Ureter (tissue), 1 donor: ENCODE measurements at places on chromosomes 2 and 18. TPM values are rescaled to one million over a fixed set of nuclear protein-coding genes. Genes with fewer than 3 reads are reported as not detected.

DNA sequence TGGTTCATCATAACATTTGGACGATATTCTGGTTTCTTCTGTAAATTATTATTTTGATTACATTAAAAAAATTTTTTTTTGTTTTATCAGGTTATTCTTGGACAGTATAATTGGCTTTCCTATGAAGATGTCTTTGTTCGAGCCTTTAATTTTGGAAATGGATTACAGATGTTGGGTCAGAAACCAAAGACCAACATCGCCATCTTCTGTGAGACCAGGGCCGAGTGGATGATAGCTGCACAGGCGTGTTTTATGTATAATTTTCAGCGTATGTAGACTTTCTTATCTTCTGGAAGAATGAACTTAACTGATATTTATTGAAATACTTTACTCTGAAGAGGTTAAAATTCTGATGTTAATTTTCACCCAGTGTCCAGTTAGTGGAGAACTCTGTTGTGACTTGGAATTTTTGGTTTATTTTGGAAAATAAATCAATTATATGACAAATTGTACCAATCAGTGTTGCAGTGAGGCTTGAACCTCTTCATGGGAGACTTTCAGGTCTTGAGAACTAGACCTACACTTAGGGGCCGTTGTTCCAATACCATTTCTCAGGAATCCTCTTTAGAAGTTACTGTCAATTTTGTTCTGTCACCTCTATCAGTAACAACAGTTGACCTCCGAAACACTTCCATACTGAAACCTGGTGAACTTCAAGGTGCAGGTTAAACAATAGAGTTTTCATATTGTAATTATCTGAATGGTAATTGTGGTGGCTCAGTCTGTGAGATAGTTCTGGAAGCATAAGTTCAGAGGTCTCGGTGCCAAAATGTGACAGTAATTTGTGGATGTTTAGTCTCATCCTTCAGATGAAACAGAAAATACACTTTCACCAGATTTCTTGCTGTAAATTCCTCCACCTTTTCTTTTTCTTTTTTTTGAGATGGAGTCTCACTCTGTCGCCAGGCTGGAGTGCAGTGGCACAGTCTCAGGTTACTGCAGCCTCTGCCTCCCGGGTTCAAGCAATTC, 55.7 kb downstream of the ACSL3 start:
- DNase-seq = no peak

GRCh38 chr2:54646170-54646927, 77.1 kb upstream of the EML6 start:
- DNase-seq = no peak

- no peak for DNase-seq
These were observed 20.7 kb upstream of the GYPC start for GRCh38 chr2:126635281-126635680.

DNA sequence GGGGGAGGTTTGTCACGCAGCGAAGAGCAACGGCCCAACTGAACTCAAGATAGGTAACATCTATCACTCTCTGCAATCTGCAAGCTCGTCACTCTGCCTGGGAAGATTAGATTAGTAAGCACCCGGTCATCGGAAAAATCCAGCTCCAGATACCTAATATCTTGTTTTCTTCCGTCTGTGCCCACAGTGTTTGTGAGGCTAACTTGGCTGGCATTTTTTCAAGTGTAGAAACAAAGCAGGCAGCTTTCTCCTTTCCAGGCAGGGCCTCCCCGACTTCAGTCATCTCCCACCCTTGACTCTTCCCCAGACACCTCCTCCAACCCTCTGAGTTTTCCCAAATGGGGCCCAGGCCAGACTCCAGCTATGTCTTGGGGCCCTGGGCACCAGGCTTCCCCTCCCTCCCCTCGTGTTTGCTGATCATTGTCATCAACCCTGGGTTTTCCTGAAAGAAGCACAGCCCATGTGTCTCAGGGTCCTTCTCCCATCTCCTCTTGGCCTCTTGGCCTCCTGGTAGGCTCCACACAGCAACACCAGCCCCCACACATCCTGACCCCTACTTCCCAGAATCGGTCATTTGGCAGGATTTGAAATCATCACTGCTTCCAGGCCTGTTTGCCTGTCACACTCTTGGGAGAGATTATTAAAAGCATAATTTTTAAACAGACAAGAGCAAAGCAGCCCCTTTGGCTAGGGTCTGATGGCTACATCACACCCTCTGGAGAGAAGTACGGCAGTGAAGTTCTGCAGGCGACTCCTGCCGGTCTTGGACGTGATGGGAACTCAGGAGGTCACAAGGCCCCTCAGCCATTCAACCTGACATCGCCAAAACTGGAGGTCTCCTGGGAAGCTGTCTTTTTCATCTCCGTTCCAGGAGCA, 144.9 kb upstream of the ID2 start:
- no peak for DNase-seq

- DNase-seq = no peak
These were observed 457.2 kb downstream of the CDH2 start for GRCh38 chr18:27719680-27720079.

- DNase-seq = no peak
These were observed 73.1 kb downstream of the RAB3GAP1 start for GRCh38 chr2:135124924-135125886.

DNA sequence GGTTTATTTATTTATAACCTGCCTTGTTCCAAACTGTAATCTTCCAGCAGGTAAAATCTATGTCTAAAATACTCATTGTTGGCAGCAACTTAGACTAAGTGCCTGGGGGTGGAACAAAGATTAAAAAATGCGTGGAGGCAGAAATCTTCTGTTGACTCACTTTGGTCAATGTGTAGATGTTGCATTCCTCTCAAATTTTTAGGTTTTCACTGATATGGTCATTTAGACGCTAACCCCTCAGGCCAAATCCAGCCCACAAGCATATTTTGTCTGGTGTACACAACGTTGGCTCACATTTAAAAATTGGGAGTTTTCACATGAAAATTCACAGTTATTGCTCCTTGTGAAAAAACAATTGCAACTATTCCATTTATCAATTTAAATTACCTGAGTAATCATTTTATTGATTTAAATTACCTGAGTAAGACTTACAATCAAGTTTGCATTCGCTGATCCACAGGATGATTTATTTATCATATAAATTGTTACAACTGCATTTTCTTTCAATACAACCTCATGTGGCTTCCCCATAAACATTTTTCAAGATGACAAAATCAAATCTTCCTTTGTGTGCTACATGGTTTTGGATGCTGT, 564.2 kb downstream of the TSN start:
- no peak for DNase-seq

- no peak for DNase-seq
These were observed 50.8 kb downstream of the RTTN start for GRCh38 chr18:70154591-70155194.

DNA sequence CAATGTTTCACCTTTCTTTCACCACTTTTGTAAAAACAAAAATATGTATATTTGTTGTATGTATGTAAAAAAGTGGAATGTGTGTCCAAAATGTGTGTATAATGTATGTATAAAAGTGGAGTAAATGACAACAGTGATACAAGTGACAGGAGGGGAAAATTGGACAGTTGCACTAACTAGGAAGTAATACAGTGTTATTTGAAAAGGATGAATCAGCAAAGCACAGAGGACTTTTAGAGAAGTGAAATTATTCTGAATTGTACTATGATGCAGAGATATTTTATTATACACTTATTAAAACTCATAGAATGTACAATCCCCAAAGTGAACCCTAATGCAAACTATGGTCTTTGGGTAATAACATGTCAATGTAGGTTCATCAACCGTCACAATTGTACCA, 331.3 kb upstream of the CNTNAP5 start:
- DNase-seq = no peak

DNA sequence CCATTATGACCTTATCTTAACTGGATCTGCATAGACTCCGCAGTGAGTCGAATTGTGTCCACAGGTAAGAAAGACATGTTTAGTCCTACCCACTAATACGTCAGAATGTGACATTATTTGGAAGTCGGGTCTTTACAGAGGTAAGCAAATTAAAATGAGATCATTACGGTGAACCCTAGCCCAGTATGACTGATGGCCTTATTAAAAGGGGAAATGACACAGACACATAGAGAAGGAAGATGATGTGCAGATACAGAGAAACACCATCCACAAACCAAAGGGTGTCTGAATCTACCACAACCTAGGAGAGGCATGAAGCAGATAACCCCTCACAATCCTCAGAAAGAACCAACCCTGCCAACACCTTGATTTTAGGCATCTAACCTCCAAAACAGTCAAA, 135.6 kb downstream of the GALNT1 start:
- DNase-seq = no peak

- DNase-seq = no peak
These were observed 330.4 kb upstream of the SMIM21 start for GRCh38 chr18:75757951-75758350.

DNA sequence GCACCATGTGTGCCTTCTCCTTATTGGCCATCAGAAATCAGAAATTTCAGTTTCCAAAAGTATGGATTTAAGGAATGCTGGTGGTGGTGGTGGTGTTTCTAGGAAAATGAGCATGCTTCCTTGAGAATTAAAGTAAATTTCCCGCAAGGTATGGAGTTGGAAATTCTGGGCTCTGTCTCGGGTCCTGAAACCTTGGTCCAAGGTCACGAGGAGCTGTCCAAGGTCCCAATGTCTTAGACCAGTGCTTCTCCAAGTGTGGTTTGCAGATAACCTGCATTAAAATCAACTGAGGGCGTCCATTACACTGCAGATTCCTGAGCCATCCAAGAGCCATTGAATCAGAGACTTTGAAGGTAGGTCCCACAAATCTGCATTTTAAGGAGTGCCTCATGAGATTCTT, 210.9 kb upstream of the PKDCC start:
- no peak for DNase-seq

- DNase-seq = no peak
These were observed 601.0 kb downstream of the XIRP2 start for GRCh38 chr2:167489325-167489724.

DNA sequence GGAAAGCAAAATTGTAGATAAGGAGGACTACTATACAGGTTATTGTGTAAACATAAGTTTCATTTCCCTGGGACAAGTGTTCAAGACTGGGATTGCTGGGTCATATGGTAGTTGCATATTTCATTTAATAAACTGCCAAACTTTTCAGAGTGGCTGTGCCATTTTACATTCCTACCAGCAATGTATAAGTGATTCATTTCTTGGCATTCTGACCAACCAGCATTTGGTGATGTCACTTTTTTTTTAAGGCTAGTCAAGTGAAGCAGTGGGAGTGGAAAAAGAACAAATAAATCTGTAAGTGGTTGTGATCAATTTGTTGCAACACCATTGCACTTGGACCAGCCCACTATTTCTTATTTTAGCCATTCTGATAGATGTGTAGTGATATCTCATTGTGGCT, 5.2 kb upstream of the CHCHD5 start:
- no peak for DNase-seq

DNA sequence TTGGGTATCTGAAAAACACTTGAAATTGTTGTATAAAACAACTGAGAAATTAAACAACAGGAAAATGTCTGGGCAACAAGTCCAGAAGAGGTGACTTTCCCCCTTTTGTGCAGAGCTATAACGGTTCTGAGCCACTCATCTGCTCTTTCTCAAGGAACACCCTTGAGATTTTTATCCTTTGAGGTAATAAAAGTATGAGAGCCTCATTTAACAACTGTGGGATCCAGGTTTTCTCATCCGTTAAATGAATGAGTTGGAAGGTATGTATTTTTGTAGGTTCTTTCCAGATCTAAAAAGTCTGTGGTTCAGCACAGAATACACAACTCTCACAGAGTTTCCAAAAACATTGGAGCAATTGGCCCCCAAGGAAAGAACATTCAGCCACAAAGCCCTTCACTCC, 93.0 kb downstream of the ANKRD44 start:
- DNase-seq = no peak

GRCh38 chr2:178924817-178925216, 117.6 kb upstream of the TTN start:
- DNase-seq = no peak

GRCh38 chr18:7840411-7840810, 273.3 kb downstream of the PTPRM start:
- no peak for DNase-seq

DNA sequence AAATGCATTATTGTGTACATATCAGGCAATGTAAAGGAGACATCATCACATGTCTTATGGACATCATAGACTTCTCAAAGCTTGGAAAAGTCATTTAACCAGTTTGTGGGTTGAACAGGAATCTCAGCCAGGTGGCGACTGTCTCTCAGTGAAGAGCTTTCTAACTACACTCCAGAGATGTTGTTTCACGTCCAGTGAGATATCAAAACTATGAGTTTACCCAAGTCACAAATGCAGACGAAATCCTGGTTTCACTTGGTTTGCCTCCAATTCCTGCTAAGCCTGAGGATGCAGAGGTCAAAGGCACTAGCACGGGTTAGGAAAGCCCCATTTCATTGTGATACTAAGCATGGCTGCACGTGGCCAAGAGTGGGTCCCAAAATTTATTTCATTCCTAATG, 384.5 kb upstream of the MEIS1 start:
- no peak for DNase-seq

DNA sequence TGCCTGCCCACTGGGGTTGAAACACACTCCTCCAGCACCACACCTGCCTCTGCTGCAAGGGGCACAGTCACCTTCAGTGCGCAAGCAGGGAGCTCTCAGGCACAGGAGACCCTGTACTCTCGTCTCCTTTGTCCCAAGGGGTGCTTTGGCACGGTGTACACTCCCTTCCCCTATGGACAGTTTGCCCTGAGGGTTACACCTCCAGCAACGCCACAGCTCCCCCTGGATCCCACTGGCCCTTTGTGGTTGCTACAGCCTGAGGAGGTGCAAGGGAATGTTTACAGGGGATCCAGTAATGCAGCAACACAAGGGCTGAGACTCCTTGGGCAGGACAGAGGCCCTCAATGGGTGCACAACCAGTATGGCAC, 45.2 kb upstream of the FAM117B start:
- DNase-seq = no peak

- no peak for DNase-seq
These were observed 265.9 kb upstream of the SALL3 start for GRCh38 chr18:78713726-78714125.

GRCh38 chr2:174035117-174035635, 70.0 kb upstream of the SP3 start:
- DNase-seq = peak; percentile 14

GRCh38 chr2:157868993-157869392, 7.1 kb downstream of the ACVR1 start:
- no peak for DNase-seq

DNA sequence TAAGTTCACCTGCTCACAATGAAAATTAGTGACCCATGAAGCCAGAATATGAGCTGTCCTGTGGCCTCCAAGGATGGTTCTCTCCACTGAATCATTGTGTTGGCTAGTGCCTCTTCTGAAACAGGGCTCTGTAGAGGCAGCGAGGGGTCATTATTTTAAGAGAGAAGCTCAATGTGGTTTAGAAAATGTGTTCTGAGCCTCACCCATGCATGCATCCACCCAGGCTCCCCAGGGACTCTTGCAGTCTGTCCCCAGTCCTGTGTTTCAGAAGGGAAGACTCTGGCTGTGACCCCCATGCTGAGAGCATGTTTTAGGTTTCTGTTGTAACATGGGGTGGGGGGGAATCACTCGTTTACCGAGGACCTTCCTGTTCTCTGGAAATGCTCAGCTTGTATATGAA, 135.2 kb downstream of the RNF144A start:
- DNase-seq = no peak

GRCh38 chr2:176534798-176535466, 265.7 kb downstream of the MTX2 start:
- DNase-seq = no peak

RBMS1 gene
- 137 TPM for total RNA-seq

RESP18 gene
- total RNA-seq = not detected

GTF2A1L gene
- total RNA-seq = not detected

OTOF gene
- 0.29 TPM for total RNA-seq

SPR gene
- total RNA-seq = 17.1 TPM

UGT1A6 gene
- 134 TPM for total RNA-seq

CXCR1 gene
- not detected for total RNA-seq

SERPINB13 gene
- total RNA-seq = not detected

ZNF236 gene
- total RNA-seq = 30.0 TPM

VAMP8 gene
- total RNA-seq = 165 TPM
